Mammary microvascular endothelial cell (primary cell): ENCODE measurements at places on chromosomes 7 and 10. TPM values are rescaled to one million over a fixed set of nuclear protein-coding genes. Genes with fewer than 3 reads are reported as not detected.

Gene CALML5
- not detected in 2 replicates for total RNA-seq

Gene NXPH1
- total RNA-seq = not detected in 2 replicates

Gene GDF2
- not detected in 2 replicates for total RNA-seq

Gene HOXA13
- total RNA-seq = not detected in 2 replicates

Gene PRF1
- not detected in 2 replicates for total RNA-seq

Gene SMKR1
- 0.30 and 1.2 TPM in 2 replicates for total RNA-seq

Gene C10orf62
- total RNA-seq = not detected in 2 replicates

Gene ATP6V0A4
- total RNA-seq = 0.10 and 0.13 TPM in 2 replicates

Gene IDI1
- total RNA-seq = 73.5 and 82.6 TPM in 2 replicates

Gene TNRC18
- 26.7 and 37.2 TPM in 2 replicates for total RNA-seq

Gene STOX1
- 0.59 TPM in 1 of 2 replicates, not detected in the other for total RNA-seq

Gene TBX20
- not detected in 2 replicates for total RNA-seq

Gene GPRIN2
- not detected in 2 replicates for total RNA-seq

Gene RBP3
- total RNA-seq = not detected in 2 replicates

Gene SORCS3
- total RNA-seq = not detected in 2 replicates
